T follicular helper cell (primary cell): ENCODE measurements at places on chromosomes 12 and 14.

GRCh38 chr12:27309293-27309994, 23.2 kb upstream of the BMAL2 start:
- no peak for DNase-seq

- DNase-seq: no peak
Observed at GRCh38 chr12:112543751-112544150, 125.0 kb downstream of the PTPN11 start.

- no peak for DNase-seq
Observed at GRCh38 chr12:131420867-131421447, 289.9 kb upstream of the SFSWAP start.

DNA sequence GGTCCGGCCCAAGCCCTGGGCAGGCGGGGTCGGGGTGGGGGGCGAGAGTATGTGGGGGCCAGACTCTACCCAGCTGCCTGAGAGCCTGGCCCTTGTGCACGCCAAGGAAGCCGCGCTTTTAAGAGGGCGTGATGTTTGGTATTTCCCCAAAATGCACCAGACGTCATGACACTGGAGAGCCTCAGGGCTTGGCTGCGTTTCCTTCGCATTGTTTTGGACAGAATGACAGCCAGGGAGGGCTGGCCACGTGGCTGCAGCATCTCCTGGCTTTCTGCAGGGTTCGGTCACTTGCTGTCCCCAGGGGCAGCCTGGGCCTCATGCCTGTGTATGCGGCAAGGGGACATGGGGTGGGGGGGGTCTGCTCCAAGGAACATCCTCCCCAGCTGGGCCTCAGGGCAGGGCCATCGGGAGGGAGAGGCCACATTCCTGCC, 16.1 kb upstream of the NUDT14 start:
- DNase-seq: no peak

- DNase-seq: no peak
Observed at GRCh38 chr12:102406033-102406584, 74.3 kb downstream of the IGF1 start.

GRCh38 chr14:20302042-20302755, 3.6 kb downstream of the TTC5 start:
- no peak for DNase-seq

DNA sequence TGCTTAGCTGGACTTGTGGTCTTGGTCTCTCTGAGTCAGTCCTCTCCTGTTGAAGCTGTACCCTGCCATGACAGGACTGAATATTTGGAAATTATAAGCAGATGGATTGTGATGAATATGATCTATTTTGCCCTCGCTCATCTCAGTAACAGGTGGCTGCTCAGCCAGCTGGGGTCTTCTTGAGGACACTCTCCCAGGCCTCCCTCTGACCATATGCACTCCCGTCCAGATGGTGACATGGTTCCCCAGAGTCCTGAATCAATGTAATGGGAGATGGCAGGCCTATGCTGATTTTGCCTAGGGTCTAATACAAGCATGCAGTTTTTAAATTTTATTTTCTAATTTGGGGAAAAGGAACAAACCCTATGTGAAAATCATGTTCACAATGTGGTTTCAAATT, 63.1 kb upstream of the TRHDE start:
- DNase-seq: no peak

DNA sequence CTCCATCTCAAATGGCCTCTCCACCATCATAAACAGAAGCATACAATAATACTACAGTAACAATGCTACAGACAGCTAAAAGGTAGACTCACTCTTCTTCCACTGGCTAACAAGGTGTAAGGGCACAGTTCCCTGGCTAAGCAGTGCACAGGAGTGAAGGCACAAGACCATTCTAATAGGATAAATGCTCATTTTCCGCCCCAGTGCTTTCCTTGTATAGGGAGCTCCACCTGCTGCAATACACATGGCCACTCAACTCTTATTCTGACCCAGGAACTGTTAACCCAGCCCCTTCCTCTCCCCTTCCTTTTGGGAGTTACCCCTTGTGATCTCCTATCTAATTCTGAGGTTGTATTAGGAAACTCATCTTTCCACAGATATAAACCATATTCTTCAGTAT, 124.6 kb downstream of the KCNK10 start:
- DNase-seq: no peak

GRCh38 chr14:82536566-82536965, 1002.9 kb upstream of the SEL1L start:
- DNase-seq: no peak

DNA sequence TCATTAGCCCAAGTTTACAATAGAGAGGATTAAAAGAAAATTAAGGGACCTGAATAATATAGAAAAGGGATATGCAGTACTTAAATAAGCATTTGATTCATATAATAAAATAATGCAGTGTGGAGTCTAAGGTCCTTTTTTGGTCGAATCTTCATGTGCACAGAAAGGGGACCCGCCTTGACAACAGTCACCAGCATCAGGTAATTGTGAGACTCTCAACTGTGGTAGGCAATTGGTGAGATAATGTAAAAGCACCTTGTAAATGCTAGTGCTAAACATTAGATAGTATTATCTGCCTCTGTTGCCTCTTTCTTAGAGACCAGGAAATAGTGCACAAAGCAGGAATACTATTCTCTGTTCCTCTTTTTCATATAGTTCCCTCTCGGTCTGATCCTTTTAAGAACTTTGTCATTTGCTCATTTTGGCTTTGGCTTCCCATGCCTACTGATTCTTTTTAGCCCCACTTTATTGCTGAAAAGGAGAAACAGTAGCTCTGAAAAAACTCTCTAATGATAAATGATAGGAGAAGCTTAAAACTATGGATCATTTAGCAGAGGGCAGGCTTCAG, 17.5 kb downstream of the CHPT1 start:
- no peak for DNase-seq

DNA sequence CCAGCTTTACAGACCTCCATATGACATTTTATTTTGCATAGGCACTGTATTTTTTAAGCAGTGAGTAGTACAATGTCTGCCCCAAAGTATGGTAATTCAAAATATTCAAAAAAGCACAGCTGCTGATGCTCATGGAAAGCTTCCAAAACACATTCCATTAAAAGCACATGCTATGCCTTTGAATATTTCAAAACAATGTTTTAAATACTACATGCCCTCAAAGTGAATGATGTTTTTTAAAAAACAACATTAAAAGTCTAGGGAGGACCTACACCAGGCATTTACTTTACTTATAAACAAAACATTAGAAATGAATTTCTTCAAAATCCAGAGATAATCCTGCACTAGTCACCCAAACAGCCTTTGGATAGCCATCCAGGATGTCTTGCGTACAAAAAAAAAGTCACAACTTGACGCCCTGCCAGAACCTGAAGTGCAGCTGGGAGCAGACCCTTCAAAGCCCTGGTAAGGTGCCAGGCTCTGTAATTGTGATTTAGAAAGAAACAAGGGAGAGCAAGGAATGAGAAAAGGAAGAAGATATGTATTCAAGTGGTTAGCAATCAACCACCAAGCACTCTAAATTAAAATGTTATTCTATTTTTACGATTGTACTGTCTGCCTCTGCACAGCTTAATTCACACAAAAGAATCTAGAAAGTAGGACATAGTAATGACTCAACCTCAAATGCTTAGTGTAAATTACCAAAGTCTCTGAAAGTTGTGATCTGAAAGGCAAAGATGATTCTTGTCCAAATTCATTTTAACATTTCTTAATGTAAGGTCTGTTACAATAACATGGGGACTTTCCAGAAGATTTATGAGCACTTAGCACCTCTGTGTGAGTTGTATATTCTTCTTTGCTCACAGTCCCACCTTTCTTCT, 31.9 kb downstream of the CEP83 start:
- DNase-seq: no peak

GRCh38 chr12:111893287-111893686, 51.3 kb downstream of the MAPKAPK5 start:
- no peak for DNase-seq

- DNase-seq: no peak
Observed at GRCh38 chr12:74646831-74647230, 109.2 kb downstream of the ATXN7L3B start.

DNA sequence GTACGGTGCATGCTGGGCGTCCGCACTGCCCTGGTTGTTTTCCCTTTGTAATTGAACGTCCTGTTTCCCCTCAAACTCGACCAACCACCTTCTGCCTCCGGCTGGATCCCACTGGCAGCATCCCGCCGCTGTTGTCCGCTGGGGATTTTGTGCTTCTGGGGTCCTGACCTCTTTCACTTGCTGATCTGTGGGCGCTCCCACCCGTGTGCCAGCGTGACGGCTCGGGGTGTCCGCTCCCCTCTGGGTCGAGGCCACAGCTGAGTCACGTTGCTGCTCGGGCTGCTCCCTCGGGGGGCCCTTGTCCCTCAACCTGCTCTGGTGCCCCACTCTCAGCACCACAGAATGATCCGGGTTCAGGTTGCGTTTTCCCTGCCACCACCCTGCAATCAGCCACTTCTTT, 8.0 kb downstream of the PGAM5 start:
- DNase-seq: no peak

DNA sequence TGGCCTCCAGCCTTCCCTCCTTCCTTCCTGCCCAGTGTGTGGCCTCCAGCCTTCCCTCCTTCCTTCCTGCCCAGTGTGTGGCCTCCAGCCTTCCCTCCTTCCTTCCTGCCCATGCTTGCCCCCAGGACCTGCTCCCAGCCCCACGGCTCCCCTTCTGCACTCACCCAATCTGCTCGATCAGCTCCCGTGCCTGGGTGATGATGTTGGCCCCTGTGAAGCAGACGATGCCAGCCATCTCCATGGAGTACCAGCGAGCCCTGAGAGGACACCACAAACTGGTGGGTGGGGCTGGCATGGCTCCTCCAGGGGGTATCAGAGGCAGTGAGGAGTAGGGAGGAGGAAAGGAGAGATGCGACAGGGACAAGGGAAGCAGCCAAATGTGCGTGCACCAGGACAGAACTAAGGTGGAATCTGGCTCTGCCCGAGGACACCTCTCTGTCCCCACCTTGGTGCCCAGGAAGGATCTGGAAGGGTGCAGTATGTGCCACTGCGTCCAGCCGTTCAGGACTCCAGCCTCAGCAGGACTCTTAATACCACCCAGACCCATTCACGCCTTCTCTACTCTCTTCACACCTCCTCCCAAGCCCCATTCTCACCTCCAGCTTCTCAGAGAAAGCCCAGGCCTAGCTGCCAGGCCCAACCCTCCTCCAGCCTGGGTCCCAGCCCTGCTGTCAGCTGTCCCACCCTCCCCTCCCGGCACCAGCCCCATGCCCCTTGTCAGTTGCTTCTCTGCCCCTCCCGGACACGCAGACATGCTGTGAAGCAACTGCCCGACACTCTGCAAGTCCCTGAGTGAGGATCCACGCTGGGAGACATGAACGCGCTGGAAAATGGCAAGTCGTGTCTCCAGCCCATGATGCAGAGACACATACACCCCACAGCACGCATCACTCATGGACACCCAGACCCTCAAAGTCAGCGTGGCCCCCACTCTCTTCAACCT, 22.7 kb downstream of the POLE start:
- no peak for DNase-seq

- DNase-seq: no peak
Observed at GRCh38 chr12:3216726-3217682, 139.8 kb downstream of the TSPAN9 start.

DNA sequence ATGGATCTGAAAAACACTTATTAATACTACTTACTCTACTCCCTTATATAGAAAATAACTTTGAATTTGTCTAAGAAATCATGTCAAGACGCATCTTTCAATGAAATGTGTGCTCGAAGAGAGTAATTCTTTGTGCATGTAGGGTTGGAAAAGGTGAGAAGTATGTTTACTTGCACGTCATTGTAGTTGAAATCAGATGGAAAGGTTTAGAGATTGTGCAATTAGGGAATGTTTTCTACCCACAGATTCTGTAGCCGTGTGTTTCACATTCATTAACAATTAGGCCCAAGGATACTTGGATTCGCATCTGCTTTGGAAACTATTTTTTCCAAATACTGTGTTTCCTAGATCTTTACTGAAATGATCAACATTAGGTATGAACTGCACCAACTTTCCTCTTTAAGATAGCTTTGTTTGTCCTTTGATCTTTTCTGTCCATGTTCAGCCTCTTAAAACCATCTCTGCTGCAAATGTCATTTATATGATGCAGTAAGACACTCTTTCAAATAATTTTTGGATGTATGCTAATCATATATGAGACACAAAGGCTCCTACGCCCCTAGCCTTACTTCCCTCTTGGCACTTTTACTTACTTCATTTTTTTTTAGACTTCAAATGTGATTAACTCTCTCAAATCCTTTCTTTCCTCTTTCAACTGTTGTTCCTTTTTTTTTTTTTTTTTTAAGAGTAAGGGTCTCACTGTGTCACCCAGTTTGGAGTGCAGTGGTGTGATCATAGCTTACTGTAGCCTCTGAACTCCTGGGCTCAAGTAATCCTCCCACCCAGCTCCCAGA, 58.0 kb upstream of the PSMA6 start:
- no peak for DNase-seq

GRCh38 chr14:59371771-59372170, 93.4 kb downstream of the GPR135 start:
- DNase-seq: no peak

GRCh38 chr14:93723001-93723400, 65.3 kb downstream of the PRIMA1 start:
- DNase-seq: no peak

- no peak for DNase-seq
Observed at GRCh38 chr14:21048638-21049037, 6.5 kb downstream of the RNASE7 start.

- DNase-seq: no peak
Observed at GRCh38 chr12:58268069-58268468, 326.7 kb downstream of the ATP23 start.

GRCh38 chr12:16002880-16003279, 91.7 kb downstream of the DERA start:
- DNase-seq: no peak

- no peak for DNase-seq
Observed at GRCh38 chr14:33661101-33661500, 289.8 kb downstream of the EGLN3 start.

GRCh38 chr12:71601546-71601945, 62.1 kb downstream of the ZFC3H1 start:
- no peak for DNase-seq

- DNase-seq: no peak
Observed at GRCh38 chr12:88307961-88308360, 165.9 kb downstream of the TMTC3 start.

- no peak for DNase-seq
Observed at GRCh38 chr12:48121522-48121921, 2.4 kb downstream of the PFKM start.
